ENCODE measurements at places on chromosomes 11 and 22. TPM values are rescaled to one million over a fixed set of nuclear protein-coding genes. Genes with fewer than 3 reads are reported as not detected.

GRCh38 chr11:77783025-77783424, 37.5 kb downstream of the RSF1 start:
- DNase-seq = no peak

The GLB1L2 gene
- total RNA-seq = 2.5 TPM

DNA sequence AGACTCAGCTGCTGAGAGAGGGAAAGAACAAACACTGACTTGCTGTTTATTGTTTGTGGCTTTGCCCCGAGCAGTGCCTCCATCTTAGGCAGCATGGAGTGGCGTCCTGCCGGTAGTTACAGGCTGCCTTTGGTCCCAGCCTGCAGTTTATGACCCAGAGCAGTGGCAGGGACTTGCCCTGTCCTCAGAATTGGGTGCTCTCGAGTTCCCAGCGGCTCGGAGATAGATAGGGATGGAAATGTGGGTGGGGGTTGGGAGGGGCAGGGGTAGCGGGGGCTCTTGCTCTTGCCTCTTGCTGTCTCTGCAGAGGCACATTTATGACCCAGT, 3.1 kb downstream of the ALX4 start:
- no peak for DNase-seq

DNA sequence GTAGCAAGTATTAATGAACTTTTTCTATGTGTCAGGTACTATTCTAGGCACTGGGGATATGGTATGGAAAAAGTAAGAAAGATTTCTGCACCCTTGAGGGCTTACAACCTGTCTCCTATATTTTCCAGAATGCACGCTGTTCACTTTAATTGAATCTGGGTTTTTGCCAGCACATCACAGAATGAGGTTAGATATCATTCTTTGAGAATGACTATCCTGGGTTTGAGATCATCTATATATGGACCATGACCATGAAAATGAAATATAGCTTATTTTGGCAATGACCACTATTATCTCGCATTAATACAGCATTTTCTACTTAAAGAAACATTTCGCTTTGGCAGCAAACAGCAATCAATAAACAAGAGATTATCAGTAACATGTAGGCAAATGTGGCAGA, 46.9 kb downstream of the C11orf71 start:
- DNase-seq = no peak

Data from thoracic aorta (tissue), 2 donors.